Caki2 (cell line): ENCODE measurements at places on chromosomes 11 and 22.

DNA sequence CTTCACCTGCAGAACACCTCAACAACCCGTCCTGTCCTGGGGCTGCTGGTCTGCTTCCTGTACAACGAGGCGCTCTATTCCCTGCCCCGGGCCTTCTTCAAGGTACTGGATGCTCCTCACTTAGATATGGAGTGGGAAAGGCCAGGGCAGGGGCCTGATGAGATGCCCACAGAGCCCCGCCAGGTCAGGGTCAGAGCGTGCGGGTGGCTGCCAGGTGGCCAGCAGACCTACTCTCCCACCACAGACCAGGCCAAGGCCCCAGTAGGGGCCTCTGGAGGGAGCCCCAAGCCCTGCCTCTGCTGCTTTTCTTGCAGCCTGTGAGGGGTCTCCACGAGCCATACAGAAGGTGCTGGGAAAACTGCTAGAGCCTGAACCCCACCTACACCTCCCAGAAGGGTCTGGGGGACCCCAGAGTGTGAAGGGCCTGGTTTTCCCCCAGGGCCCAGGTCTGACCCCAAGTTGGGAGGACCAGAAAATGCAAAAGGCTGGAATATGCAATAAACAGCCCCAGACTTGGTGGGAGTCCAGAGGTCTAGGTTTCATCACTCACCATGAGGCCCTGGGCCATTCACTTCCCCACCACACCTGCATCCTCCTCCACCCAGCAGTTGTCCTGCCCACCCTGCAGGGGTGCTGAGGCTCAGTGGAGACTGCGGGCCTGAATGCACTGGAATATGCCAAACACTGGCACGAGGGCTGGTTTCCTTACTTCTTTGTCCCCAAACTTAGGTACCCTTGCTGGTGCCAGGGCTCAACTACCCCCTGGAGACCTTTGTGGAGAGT, 14.7 kb downstream of the ZDHHC24 start:
- no peak for DNase-seq

GRCh38 chr11:101341578-101341977, 212.0 kb upstream of the PGR start:
- DNase-seq = no peak

DNA sequence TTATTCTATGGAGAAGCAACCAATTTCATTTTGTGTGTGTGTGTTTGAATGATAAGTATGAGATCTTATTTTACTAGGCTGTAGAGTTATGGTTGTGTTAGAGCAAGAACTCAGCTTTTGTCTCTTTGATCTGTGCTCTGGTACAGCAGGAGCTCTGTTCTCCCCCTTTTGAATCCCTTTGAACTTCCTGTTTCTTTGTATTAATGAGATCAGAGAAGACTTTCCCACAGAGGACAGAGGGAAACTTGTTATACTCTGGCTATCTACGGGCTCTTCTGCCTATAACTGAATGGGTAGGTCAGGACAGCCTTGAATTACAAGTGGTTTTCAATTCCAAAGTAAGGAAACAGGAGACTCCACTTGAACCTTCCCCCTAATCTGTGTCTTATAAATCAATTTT, 1015.0 kb upstream of the RAG2 start:
- no peak for DNase-seq

GRCh38 chr22:36028646-36029405, at the start of gene RBFOX2:
Gene RBFOX2, minus strand, starts transcription at chr22:36028824. Its CDS starts 399 bp downstream, at chr22:36028425.
- peak; percentile 93 for DNase-seq

DNA sequence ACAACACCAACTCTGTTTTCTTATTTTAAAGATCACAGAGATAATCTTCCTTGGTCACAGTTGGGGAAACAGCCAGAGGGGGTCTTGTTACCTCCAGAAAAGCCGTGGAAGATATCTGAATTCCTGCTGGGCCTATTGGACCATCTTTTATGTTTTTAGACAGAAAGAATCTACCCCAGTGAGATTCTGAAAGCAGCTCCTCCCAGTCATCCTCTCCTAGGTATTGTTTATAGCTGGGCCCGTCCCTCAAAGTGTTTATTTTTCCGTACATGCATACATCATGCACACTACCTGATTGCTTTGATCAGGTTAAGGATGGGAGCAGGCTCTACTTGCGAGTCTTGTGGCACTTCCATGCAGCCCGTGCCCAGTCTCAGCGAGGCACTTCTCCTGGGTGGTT, 742.4 kb downstream of the NTM start:
- no peak for DNase-seq

GRCh38 chr11:127564810-127565209, 564.2 kb upstream of the KIRREL3 start:
- DNase-seq = no peak
